ENCODE measurements at places on chromosomes 1 and 21.

GRCh38 chr1:189606795-189607476 lies 870.7 kb downstream of the BRINP3 start:
- DNase-seq, result no peak

GRCh38 chr1:183915625-183916510 lies 110.9 kb downstream of the RGL1 start:
- DNase-seq, result no peak

GRCh38 chr1:225874431-225874830 lies 7.7 kb downstream of the TMEM63A start:
- DNase-seq, result no peak

- no peak for DNase-seq
Observed at GRCh38 chr1:16441282-16441665, 750 bp downstream of the NECAP2 start.

- no peak for DNase-seq
Observed at GRCh38 chr1:28326984-28327383, 1.9 kb upstream of the MED18 start.
